Fibroblast of skin of left quadriceps (primary cell): ENCODE measurements at places on chromosomes 5 and 9.

DNA sequence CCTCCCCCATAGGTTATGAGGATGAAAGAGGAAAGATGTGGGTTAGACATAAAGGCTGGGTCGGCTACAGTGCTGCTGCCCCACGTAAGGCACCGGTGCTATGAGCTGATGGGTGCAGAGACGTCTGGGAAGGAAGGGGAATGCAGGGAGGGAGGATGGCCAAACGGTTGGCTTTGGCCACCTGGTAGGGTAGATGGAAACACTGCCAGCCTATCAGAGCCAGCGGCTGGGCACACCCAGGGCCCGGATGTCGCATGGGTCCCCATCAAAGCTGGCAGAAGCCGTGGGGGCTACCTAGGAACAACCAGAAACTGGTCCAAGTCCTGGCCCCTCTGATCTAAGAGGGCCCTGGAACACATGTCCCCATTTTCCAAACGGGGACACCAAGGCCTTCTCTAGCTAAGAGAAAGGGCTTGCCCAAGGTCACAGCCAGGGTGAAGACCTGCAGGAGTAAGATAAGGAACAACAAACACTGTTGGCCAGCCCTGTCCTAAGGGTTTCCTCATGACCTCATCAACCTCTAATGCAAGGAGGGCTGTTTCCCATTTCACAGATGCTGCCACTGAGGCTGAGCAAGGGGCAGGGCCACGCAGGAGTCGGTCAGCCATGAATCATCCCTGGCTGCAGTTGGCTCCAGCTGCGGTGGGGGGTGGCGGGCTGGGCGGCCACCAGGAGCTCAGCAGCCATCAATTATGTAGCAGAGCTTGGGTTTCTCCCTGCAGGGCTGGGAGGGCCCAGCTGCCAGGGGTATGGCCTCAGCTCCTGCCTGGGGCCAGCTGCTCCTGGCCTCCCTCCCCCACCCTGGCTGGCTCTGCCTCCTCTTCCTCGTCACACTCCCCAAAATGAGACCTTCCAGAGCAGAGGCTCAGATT lies 4.9 kb downstream of the SH3GLB2 start:
- DNase-seq = peak; percentile 18

DNA sequence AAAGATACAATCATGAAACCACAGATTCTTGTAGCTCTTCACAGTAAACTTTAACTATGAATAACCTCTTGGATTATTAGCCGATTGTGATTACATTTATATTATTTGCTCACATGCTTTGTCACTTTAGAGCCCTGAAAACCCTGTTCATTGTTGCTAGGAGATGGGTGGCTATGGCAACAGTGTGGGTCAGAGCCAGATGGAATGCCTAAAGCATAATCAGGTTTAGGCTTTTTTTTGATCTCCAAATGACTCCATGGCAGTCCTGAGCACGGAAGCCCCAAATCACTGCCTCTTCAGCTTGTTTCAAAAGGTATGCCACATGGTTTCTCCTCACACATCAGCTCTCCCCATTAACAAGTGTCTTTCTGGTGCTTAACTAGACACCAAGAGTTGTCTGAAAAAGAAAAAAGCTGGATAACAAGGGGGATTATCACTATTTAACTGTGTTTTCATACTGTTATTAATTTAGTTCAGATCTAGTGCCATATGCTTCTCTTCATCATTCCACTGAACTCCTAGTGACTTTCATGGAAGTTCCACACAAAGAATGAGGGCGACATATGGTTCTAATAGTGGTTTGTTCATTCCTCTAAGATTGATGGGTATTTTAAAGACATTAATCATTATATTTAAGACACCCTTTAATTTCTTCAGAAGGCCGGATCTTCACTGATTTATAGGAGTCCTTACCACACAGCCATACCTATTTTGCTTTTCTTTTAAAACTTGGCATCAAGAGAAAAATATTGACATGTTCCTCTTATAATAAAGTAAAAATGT lies 88.8 kb upstream of the PAM start:
- peak; percentile 72 for DNase-seq

GRCh38 chr5:164578911-164579310 lies 1073.5 kb downstream of the MAT2B start:
- DNase-seq = no peak

DNA sequence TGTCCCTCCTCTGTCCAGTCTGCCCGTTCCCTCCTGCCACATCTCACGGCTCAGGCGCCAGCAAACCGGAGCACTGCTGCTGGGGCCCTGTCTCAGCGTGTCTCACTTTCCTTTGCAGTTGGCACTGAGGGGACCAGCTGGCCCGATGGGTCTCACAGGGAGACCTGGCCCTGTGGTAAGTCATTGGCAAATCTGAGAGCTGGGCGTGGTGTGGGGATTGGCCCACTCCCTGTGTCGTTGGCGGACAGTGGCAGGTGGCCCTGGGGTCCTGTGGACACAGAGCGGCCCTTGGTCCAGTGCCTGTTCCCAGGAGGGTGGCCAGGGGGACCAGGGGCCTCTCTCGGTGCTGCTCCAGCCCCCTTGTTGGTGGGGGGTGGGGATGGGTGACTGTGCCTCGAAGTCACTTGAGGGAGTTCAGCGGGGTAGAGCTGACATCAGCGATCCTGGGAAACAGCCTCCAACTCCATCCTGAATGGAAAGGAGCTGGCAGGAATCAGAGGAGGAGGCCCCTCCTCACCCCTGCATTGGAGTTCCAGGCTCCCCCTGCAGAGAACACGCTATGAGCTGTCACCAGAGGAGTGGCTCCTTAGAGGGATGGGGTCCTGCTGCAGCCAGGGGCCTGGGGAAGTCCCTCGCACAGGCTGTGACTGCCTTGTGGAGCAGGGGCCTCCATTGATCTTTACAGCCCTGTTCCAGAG lies 111.0 kb downstream of the COL5A1 start:
- no peak for DNase-seq

DNA sequence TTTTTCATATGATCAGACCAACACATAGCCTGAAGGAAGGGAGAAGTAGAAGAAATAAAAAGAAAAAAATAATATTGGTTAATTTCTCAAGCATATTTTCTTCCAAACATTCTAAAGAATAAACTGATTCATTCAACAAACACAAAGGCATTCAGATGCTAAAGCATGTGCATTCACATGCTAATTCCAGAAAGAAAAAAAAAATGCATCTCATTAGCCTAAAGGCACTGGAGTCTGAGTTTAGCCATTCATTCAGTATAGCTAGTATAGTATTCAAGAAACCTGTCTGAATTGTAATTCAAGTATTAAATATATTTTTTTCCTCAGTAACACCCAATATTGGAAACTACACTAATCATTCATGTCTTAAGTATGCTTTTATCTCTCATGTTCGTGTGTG lies 61.0 kb upstream of the FER start:
- DNase-seq = no peak

DNA sequence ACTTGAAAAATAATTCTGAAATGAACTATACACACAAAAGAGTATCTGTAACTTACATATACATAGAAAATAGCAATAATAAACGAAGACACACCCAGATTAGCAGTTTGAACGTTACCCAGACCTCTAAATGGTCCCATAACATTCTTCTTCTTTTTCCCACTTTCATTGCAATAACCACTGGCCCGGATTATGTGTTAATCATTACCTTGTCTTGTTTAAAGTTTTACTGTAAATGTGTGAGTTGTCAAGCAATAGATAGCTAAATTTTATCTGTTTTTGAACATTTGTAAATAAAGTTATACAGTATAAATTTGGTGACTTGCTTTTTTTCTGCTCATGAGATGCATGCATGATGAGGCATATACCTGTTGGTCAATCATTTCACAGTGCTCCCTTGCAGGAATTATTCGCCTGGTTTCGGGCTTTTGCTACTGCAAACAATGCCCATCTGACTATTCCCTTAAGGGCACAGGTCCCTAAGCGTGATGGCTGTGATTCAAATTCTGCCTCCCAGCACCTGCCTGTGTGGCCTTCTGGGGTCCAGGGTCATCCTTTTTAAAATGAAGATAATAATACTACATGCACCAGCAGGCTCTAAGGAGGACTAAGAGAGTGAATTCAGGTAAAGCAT lies 66.1 kb downstream of the GADD45G start:
- DNase-seq = no peak

DNA sequence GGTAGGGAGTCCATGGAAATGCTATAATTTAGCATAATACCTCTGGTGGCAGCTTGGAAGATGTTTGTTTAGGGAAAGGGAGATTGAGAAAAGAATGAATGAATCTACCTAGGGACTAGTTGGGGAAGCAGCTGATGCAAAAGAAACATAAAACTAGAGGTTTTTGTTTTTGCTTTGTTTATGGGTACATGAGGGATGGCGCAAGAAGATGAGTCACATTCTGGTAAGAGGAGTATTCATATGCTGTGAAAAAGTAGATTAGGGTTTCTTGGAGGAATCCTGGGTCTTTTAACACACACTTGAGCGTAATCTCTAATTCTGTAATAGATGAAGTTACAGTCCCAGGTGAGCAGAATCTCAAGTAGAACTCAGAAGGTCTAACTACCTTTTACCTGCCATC lies 17.1 kb downstream of the C9orf43 start:
- no peak for DNase-seq

GRCh38 chr5:156093024-156093423 lies 233.9 kb upstream of the SGCD start:
- no peak for DNase-seq

DNA sequence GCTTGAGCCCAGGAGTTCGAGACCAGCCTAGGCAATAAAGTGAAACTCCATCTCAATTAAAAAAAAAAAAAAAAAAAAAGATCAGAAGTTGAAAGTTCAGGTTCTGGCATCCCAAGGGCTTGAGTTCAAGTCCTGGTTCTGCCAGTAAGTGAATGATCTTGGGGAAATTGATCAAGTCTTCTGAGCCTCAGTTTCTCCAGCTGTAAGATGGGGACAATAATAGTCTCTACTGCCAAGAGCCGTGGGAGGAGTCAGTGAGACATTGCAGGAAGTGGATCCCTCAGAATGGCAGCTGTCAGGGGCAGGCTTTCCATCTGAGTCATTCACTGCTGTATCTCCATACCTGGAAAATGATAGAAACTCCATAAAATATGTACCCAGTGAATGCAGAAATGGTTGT lies 37.8 kb upstream of the FUBP3 start:
- DNase-seq = no peak

DNA sequence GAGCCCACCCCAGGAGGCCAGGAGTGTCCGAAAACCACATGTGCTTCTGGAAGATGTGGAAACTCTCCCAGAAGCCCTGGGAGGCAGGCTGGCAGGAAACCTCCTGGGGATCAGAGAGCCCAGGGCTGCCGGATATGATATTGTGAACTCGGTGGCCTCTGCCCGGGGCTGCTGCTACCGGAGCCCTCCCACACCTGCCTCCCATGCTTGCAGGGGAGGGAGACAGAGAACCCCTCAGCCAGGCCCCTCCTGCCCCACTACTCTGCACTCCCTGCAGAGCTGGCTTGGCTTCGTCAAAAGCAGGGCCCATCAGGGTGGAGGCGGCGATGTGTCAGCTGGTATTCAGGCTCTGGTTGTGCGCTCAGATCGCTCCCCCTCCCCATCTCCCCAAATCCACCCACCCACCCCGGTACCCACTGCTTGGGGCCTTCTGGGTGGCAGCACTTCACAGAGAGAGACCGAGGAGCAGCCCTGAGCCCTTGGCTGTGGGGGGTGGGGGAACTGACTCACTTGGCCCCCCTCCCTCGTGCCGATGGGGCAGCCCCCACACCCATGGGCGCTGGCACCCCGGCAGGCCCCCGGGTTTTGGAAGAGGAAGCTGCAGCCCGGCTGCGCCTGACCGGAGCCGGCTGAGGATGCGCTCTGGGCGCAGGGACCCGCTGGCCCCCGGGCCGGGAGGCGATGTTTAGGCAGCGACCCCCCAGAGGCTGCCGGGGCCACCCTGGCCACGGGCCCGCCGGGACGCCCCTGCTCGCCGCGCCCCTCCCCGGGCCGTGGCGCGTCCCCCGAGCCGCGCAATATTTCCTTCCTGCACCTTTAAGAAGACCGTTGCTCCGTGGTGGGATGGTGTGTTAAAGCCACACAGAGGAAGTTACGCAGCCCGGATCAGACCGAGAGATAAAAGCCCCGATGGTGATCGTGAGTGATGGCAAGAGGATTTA lies 786 bp upstream of the NTNG2 start:
- DNase-seq = peak; percentile 39

DNA sequence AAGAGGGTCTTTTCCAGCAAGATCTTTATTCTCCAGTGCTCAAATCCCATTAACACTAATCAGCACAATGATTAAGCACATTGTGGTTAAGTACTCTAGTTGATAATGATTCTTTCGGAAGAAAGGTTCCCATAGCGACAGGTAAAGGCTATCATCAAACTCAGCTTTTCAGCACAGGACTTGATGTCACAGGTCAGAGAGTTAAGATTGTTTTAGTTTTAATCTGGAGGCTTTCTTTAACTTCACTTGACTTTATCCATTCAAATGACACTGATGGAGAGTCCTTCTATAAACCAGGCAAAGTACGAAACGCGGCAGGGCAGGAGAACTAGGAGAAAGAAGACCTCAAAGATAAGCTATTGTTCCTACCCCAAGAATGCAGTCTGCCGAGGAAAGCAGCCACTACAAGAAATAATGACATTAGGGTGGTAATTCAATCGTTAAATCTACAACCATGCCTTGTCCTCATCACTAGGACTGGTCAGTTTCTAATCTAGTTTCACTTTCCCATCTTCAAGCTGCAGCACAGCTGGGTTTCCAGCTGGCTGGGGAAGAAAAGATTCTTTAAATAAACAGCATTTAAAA lies 4.6 kb downstream of the NRG2 start:
- no peak for DNase-seq

GRCh38 chr9:136419092-136419420 lies 8.6 kb downstream of the PMPCA start:
- DNase-seq = no peak

DNA sequence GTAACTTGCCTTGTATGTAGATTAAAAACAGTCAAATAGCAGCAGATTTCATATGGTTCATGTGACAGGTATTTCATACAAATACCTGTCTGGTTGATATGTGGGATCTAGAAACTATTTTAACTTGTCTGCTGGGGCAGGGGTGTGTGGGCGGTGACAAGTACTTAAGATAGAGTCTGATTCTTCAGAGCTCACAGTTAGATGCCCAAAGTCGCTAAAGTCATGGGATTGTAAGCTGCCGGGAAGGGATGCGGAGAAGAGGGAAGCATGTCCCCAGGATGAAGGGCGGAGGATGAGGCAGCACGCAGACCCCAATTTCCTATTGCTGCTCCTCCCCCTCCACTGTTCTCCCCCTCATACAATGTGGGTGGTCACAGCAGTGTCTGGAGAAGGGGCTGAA lies 13.3 kb downstream of the ANXA6 start:
- DNase-seq = no peak

- DNase-seq = no peak
Observed at GRCh38 chr9:93112116-93112863, 16.3 kb downstream of the CARD19 start.

DNA sequence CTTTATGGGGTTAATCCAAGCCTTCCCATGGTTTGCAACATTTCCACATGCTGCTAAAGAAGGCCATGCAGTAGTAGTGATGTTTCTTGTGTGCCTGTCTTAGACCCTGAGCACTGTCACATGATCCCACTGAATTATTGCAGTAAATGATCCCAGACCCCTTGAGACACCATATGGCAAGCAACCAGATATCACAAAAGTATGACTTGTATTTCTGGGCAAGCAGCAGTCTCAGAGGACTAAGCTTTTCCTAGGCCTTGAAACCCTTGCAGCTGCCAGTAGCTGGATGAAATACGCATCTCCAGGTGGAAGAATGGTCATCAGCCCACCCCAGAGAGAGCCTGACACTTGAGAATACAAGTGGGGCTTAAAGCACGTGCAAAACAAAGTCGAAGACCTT lies 41.8 kb downstream of the CDO1 start:
- no peak for DNase-seq
